KBM-7 (cell line): ENCODE measurements at places on chromosomes 4 and X.

DNA sequence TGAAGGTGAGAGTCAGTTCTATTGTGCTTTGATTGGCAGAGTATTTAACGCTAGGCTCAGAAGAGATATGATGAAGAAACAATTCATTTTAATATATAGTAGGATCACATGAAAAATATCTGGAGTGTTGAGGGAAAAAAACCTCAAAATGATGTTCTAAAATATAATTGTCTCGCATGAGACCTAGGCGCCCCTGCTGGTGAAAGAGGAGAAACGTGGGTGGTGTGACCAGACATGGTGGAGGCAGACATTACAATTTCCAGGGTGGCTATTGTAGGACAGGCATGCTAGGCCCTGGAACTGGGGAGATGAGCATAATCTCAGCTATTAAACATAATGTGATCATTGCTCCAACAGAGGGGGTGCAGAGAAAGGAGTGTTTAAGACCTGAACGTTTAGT lies 210.0 kb downstream of the HS3ST1 start:
- DNase-seq = no peak

DNA sequence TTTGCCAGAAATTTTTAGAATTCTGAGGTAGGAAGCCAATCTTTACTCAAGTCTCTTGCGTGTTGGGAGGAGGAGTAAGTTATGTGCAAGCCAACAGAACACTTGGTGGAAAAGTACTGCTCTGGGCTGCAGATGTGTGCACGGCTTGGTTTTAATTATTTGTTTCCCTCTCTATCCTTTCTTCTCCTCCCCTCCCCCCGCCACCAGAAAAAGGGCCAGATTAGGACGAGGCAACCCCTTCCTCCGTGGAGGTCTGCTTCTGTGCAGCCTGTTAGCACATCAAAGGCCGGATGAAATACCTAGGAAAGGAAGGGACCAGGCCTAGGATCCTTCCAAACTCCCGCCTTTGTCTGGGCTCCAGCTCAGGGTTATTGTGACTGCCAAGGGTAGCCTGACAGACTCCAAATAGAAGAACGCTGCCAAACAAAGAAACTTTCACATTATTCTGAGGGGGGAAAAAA lies 1.0 kb upstream of the PGRMC1 start:
- DNase-seq = no peak

GRCh38 chr4:112765317-112765974 lies 128.5 kb downstream of the LARP7 start:
- peak; percentile 67 for DNase-seq

- DNase-seq = peak; percentile 20
Observed at GRCh38 chrX:14497184-14497666, 32.1 kb upstream of the GLRA2 start.

- no peak for DNase-seq
Observed at GRCh38 chr4:53810643-53811042, 219.4 kb upstream of the LNX1 start.

- DNase-seq = no peak
Observed at GRCh38 chrX:29671421-29671820, 543.9 kb upstream of the MAGEB2 start.
